ENCODE measurements at places on chromosomes 12 and 14.

DNA sequence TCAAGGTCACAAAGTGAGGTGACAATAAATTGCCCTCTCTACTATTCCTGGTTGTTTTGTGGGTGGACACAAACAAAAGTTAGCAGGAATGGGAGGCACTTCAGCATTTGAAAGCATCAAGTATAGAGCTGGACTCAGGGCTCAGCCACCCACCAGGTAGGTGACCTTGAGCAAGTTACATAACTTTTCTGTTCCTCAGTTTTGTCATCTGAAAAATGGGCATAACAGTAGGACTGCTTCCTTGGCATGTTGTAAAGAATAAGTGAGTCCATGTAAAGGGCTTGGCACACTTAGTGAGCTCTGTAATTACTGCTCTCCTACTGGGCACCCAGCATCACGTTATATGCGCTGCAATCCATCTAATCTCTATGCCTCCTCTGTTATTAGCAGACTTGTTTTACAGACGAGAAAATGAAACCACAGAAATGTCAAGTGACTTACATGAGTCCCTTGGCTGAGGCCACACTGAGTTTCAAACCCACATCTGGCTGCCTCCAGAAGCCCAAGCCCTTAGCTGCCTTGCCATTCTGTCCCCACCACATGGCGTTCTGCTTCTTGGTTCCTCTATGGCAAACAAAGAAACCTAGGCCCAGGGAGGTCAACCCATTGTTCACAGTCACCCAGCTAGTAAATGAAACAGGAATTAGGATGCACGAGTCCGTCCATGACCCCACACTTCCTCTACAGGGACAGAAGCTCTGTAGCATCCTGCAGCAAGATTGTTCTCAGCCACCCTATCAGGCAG, 63.2 kb upstream of the SLC24A4 start:
- H3K4me1 ChIP-seq: no peaks in the 10 kb centered on the region
- H3K27ac ChIP-seq: no peak overlapping the region
- no peaks in the 10 kb centered on the region for H3K36me3 ChIP-seq
- H3K27me3 ChIP-seq: peaks cover 22% of the 10 kb centered on the region

GRCh38 chr12:124364543-124364942, 69.7 kb downstream of the RFLNA start:
- DNase-seq: no peak
- no peaks in the 10 kb centered on the region for H3K36me3 ChIP-seq
- no peak overlapping the region for H3K4me3 ChIP-seq
- no peaks in the 10 kb centered on the region for H3K27me3 ChIP-seq
- no peak overlapping the region for H3K27ac ChIP-seq
- no peaks in the 10 kb centered on the region for H3K4me1 ChIP-seq

DNA sequence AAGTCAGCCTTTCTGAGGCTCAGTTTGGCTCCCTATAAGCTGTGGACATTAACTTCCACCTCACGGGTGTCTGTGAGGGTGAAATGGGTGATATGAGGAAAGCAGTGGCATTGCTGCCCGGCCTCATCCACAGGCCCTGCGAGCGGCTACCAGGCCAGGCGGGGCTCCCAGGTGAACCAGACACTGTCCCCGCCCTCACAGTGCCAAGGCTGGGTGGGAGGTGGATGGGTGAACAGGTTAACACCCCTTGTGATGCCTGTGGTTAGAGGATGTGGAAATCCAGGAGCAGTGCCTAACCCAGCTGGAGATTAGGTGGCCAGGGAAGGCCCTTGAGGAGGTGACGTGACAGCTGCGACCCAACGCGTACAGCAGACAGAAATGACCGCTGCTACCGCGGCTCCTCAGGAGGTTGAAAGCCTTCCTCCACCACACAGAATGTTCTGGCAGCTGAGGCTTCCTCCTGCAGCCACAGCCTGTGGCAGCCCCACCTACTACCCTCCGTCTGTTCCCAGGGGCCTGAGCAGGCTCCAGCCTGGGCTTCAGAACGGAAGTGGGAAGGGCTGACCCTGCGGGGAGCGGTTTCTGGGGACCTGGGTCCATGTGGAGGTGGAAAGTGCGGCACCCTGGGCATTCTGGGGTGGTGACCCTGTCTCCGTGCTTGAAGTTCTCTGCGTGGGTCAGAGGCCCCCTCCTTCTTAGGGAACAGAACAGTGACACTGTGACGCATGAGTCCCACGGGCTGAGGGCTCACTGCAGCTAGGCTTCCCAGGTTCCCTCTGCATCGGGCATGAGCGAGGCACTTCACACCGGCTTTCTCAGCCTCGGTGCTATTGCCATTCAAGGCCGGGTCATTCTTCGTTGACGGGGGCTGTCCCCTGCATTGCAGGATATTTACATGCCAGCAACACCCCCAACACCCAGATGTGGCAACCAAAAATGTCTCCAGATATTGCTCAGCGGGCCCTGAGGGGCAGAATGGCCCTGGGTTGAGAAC, 9.7 kb downstream of the MMAB start:
- H3K36me3 ChIP-seq: peaks cover 6% of the 10 kb centered on the region
- H3K27me3 ChIP-seq: no peaks in the 10 kb centered on the region
- H3K4me3 ChIP-seq: no peak overlapping the region
- no peaks in the 10 kb centered on the region for H3K4me1 ChIP-seq
- DNase-seq: no peak
- no peak overlapping the region for H3K27ac ChIP-seq

- H3K36me3 ChIP-seq: no peaks in the 10 kb centered on the region
- H3K27ac ChIP-seq: no peak overlapping the region
- H3K27me3 ChIP-seq: no peaks in the 10 kb centered on the region
- H3K4me3 ChIP-seq: no peak overlapping the region
- H3K4me1 ChIP-seq: no peaks in the 10 kb centered on the region
These were observed 61.3 kb downstream of the NOS1 start for GRCh38 chr12:117300174-117300573.

DNA sequence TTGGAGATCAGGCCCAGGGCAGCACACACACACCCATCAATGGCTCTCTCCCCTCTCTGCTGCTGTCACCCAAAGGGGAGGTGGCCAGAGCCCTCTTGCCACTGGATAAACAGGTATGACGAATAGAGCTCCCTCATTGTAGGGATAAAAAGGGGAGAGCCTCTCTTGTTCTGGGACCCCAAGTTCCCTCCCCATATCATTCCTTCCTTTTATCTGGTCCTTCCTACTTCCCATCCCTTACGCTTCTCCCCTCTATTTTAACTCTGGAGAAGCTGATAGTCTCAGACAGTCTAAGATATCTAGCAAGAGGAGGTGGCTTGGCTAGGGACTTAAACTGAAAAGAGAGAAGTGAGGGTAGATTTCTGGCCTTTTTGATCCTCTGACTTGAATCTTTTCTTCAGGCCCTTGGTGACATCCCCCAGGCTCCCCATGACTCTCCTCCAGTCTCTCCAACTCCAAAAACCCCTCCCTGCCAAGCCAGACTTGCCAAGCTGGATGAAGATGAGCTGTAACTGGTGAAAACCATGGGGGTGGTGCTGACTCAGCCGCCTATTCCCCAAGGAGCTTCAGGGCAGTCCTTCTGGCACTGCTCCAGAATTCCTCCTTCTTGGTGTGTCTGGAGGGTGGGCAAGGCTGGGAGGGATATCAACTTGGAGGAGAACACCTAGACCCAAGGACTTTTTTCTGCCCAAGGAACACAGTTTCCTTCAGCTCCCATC, 5.3 kb downstream of the ARHGEF25 start:
- no peak overlapping the region for H3K4me3 ChIP-seq
- H3K27ac ChIP-seq: no peak overlapping the region
- peaks cover 68% of the 10 kb centered on the region for H3K27me3 ChIP-seq
- H3K36me3 ChIP-seq: peaks cover 7% of the 10 kb centered on the region
- no peak for DNase-seq

- DNase-seq: peak; percentile 83
- H3K4me1 ChIP-seq: no peaks in the 10 kb centered on the region
- H3K27ac ChIP-seq: no peak overlapping the region
- peak overlapping the region; percentile 83 for H3K4me3 ChIP-seq
- peaks cover 85% of the 10 kb centered on the region for H3K27me3 ChIP-seq
These were observed 1.2 kb downstream of the SSTR1 start for GRCh38 chr14:38208618-38209562.

GRCh38 chr12:105418821-105419291, 88.4 kb downstream of the C12orf75 start:
- H3K36me3 ChIP-seq: no peaks in the 10 kb centered on the region
- peaks cover 6% of the 10 kb centered on the region for H3K4me1 ChIP-seq
- H3K27ac ChIP-seq: no peak overlapping the region
- peak; percentile 87 for DNase-seq

- no peak overlapping the region for H3K4me3 ChIP-seq
- H3K27me3 ChIP-seq: peaks cover 14% of the 10 kb centered on the region
- no peak overlapping the region for H3K27ac ChIP-seq
- no peaks in the 10 kb centered on the region for H3K36me3 ChIP-seq
- H3K4me1 ChIP-seq: no peaks in the 10 kb centered on the region
These were observed 37.7 kb upstream of the ZNF641 start for GRCh38 chr12:48388460-48388859.

Measured in endodermal cell (in vitro differentiated cells).